ENCODE measurements at places on chromosomes 16 and 17. TPM values are rescaled to one million over a fixed set of nuclear protein-coding genes. Genes with fewer than 3 reads are reported as not detected.

DNA sequence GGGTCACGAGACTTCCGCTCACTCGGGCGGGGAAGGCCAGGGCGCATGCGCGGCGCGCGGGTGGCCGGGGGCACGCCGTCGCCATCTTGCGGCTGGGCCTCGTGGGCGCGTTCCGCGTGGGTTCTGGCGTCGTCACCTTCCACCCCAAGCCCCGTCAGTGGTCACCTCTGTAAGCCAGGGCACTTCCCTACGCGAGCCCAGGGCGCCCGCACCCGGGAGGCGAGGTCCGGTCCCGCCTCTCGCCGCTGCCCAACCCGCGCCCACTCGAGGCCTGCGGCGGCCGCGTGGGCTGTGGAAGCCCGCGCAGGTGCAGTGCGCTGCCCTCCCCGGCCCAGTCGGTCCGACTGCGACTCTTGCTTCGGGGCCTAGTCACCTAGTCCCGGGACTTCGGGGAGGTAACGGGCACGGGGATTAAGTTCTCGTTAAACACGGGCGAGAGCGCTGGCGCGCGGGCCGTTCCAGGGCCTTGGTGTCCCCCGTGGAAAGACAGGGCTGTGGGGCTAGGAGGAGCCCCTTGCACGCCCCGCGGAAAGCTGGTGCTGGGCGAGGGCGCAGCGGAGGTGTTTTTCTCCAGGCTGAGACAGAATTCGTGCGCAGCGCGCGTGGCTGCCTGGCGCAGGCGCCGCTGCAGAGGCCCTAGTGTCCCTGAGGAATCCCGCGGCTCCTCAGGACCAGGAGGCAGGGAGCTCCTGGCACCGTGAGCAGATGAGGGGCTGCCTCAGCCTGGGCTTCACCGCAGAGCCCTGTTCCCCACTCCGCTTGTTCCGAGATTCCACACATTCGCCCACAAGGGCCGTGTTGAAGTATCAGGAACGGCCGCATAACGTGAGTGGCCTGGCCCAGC lies 472 bp upstream of the ARHGDIA start:
- peaks cover 26% of the 10 kb centered on the region for H3K36me3 ChIP-seq
- peak; percentile 95 for DNase-seq
- no peaks in the 10 kb centered on the region for H3K4me1 ChIP-seq
- H3K27ac ChIP-seq: peak overlapping the region; percentile 95
- H3K27me3 ChIP-seq: no peaks in the 10 kb centered on the region

DNA sequence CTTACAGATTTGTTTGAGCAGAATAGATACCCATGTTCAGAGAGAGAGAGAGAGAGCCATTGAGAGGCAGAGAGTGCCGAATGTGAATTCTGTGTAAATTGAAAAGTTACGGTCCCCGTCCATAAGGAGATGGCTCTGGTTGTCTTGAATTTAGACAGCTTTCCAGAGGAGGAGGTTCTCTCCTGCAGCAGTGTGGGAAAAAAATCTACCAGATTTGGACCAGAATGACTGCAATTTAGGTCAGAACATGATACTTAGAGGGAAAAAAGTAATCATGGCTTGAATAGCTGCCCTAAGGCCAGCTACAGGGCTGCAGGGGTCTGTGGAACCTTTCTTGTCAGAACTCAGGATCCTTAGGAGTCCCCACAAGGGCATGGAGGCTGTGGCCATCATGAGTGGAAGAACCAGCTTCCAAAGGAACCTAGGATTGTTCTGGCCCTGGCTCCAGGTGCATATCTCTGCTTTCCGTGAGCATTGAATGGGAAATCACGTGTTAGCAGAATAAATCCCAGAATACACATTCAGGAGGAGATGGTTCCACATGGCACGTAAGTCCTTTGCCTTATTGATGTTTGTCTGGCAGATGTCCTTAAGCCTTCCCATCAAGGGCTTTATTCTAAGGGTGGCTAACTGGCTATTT lies 13.0 kb downstream of the PITPNC1 start:
- no peak overlapping the region for H3K4me3 ChIP-seq
- no peaks in the 10 kb centered on the region for H3K27me3 ChIP-seq
- H3K4me1 ChIP-seq: no peaks in the 10 kb centered on the region
- DNase-seq: no peak
- H3K36me3 ChIP-seq: no peaks in the 10 kb centered on the region

GRCh38 chr16:930511-930910 lies 40.3 kb downstream of the LMF1 start:
- H3K4me3 ChIP-seq: no peak overlapping the region
- H3K36me3 ChIP-seq: peaks cover 11% of the 10 kb centered on the region
- no peak overlapping the region for H3K27ac ChIP-seq
- no peaks in the 10 kb centered on the region for H3K4me1 ChIP-seq
- DNase-seq: no peak
- H3K27me3 ChIP-seq: no peaks in the 10 kb centered on the region

DNA sequence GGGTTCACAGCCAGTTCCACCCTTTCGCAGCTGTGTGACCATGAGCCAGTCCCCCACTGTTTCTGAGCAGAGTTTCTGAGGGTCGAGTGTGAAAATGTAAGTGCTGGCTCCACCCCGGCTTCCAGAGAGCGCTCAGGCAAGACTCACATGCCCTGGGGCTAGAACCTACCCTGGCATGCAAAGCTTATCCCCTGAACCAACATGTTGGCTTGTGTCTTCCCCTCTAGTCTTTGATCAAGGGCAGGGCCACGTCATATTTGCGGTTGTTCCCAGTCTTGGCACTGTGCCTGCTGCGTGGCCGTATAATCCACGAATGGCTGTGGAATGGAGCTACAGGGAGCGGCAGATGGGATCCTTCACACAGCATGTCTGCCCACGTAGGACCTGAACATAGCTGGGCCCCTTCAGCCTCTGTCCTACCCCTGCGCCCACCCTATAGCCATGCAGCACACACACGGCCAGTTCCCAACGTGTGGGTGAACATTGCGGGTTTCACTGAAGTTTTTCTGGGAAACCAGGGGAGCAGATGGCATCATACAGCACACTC lies 84.8 kb downstream of the MRM1 start:
- no peaks in the 10 kb centered on the region for H3K27me3 ChIP-seq
- no peak overlapping the region for H3K4me3 ChIP-seq
- DNase-seq: no peak
- no peaks in the 10 kb centered on the region for H3K4me1 ChIP-seq
- H3K36me3 ChIP-seq: no peaks in the 10 kb centered on the region
- no peak overlapping the region for H3K27ac ChIP-seq

- no peak overlapping the region for H3K4me3 ChIP-seq
- no peaks in the 10 kb centered on the region for H3K4me1 ChIP-seq
- DNase-seq: no peak
- no peaks in the 10 kb centered on the region for H3K27me3 ChIP-seq
Measured at GRCh38 chr17:56260376-56261002, 107.2 kb downstream of the ANKFN1 start.

- peak within 1 kb of the TSS; percentile 73 for H3K27ac ChIP-seq
- DNase-seq: no peak
- H3K4me3 ChIP-seq: peak within 1 kb of the TSS; percentile 88
- H3K36me3 ChIP-seq: peaks cover 18% of the 10 kb centered on the region
- no peaks in the 10 kb centered on the region for H3K27me3 ChIP-seq
Measured at GRCh38 chr17:80991645-80992076, at the start of gene CHMP6. CHMP6 (plus strand) TSS chr17:80991841; CDS start chr17:80991919, 78 bp downstream.

DNA sequence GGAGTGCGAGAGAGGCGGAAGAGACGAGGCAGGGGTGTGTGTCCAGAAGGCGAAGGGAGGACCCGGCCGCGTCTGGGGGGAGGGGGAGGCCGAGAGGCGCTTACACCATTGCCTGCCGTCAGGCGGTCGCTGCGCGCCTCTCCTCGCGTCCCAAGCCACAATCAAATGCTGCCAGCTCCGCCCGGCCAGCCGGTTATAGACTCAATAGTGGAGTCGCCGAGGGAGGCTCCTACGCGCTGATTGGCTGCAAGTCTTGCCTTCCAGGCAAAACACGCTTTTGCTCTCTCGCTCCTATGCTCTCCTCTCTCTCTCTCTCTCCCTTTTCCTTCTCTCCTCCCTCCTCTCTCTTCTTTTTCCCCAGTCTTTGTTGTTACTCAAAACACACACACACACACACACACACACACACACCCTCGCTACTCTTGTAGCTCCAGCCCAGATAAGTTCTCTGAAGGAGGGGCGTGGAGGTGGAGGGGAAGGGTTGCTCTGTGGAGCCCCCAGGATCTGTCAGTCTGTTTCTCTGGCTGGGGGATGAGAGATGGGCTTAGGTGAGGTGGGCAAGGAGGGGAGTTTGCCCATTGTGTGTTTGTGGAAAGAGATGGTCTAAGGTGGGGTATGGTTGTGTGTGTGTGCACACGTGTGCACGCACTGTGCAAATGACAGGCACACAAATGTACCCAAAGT lies at the start of gene DLX3:
Gene DLX3 (minus strand): TSS at position 170 of the 684 bp plus-strand sequence. CDS start 226 bp downstream, outside the sequence.
- H3K4me3 ChIP-seq: no peak within 1 kb of the TSS
- no peak within 1 kb of the TSS for H3K27ac ChIP-seq
- peaks cover 22% of the 10 kb centered on the region for H3K27me3 ChIP-seq
- H3K36me3 ChIP-seq: no peaks in the 10 kb centered on the region
- no peaks in the 10 kb centered on the region for H3K4me1 ChIP-seq

- H3K27ac ChIP-seq: no peak overlapping the region
- H3K27me3 ChIP-seq: no peaks in the 10 kb centered on the region
- no peak overlapping the region for H3K4me3 ChIP-seq
- no peaks in the 10 kb centered on the region for H3K36me3 ChIP-seq
Measured at GRCh38 chr17:78658281-78658785, 81.1 kb upstream of the DNAH17 start.

DNA sequence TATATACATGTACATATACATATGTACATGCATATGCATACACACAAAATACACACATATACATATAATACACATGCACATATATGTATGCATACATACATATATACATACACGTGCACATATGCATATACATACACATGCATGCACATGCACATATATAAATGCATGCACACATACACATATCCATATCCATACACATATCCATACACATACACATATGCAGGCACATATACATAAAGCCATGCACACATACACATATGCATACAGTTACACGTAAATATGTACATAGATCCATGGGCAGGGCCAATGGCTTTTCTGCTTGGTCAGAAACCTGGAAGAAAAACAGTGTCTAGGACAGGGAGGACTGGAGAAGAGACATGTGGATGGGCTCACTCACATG lies 23.9 kb upstream of the USP10 start:
- no peak overlapping the region for H3K4me3 ChIP-seq
- H3K4me1 ChIP-seq: no peaks in the 10 kb centered on the region
- no peak for DNase-seq
- no peaks in the 10 kb centered on the region for H3K36me3 ChIP-seq
- H3K27me3 ChIP-seq: no peaks in the 10 kb centered on the region

GRCh38 chr16:85347213-85347591 lies 234.9 kb upstream of the CIBAR2 start:
- H3K27ac ChIP-seq: no peak overlapping the region
- H3K27me3 ChIP-seq: no peaks in the 10 kb centered on the region
- DNase-seq: no peak
- H3K4me3 ChIP-seq: no peak overlapping the region
- H3K36me3 ChIP-seq: no peaks in the 10 kb centered on the region

GRCh38 chr16:69193855-69194254 lies 6.9 kb downstream of the SNTB2 start:
- H3K27me3 ChIP-seq: no peaks in the 10 kb centered on the region
- no peak overlapping the region for H3K27ac ChIP-seq
- no peak for DNase-seq
- peaks cover 33% of the 10 kb centered on the region for H3K4me1 ChIP-seq
- no peak overlapping the region for H3K4me3 ChIP-seq
- no peaks in the 10 kb centered on the region for H3K36me3 ChIP-seq

The ACSM2B gene
- total RNA-seq: not detected

All from right atrium auricular region (tissue), 2 donors.